ENCODE measurements at places on chromosomes 16 and 17. TPM values are rescaled to one million over a fixed set of nuclear protein-coding genes. Genes with fewer than 3 reads are reported as not detected.
A peak's percentile ranks its signal among the peaks of the same experiment; 100 is the strongest.

DNA sequence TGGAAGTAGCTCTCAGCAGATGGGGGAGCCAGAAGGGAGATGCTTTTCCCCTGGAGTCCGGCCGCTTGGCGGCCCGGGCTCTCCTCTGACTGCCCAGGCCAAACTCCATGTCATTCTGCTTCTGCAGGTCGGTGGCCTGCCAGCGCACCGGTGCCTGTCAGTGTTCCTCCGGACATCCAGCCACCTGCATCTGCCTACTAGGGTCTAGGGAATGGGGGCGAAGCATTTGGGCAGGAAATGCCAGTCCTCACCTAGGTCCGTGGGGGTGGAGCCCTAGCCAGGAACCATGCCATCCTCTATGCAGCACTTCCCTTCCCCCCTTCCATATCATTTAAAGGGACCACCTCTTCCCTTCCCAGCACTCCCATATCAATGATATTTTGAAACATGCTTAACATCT lies 34.2 kb downstream of the GJC1 start:
- H3K27me3 ChIP-seq: no peaks in the 10 kb centered on the region
- no peaks in the 10 kb centered on the region for H3K4me1 ChIP-seq
- no peaks in the 10 kb centered on the region for H3K36me3 ChIP-seq

- DNase-seq: no peak
- H3K4me1 ChIP-seq: no peaks in the 10 kb centered on the region
- no peaks in the 10 kb centered on the region for H3K27me3 ChIP-seq
- no peak overlapping the region for H3K4me3 ChIP-seq
- H3K27ac ChIP-seq: no peak overlapping the region
- H3K36me3 ChIP-seq: no peaks in the 10 kb centered on the region
Measured at GRCh38 chr16:87976665-87977064, 25.4 kb downstream of the BANP start.

DNA sequence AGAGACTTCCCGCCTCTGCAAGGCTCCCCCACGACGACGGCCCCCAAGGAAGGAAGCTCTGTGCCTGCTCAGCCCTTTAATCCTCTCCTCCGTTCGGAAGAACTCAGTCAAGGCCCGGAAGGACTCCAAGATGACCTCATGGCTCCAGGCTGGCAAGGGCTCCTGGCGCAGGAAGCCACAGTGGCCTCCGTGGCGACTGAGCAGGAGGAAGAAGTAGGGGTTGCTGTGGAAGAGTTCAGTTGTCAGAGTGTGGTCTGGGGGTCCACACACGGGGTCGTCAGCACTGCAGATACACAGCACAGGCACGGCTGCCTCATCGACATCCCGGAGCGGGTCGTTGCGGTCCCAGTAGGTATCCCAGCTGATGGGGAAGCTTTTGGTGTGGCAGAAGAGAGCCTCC lies 4.2 kb downstream of the ABHD15 start:
- H3K27ac ChIP-seq: no peak overlapping the region
- DNase-seq: no peak
- H3K27me3 ChIP-seq: no peaks in the 10 kb centered on the region

GRCh38 chr17:70344386-70345060 lies 175.2 kb downstream of the KCNJ2 start:
- no peaks in the 10 kb centered on the region for H3K36me3 ChIP-seq
- H3K27me3 ChIP-seq: no peaks in the 10 kb centered on the region
- peak overlapping the region; percentile 27 for H3K4me3 ChIP-seq
- no peak overlapping the region for H3K27ac ChIP-seq
- no peak for DNase-seq

- H3K4me1 ChIP-seq: no peaks in the 10 kb centered on the region
- no peak overlapping the region for H3K4me3 ChIP-seq
- H3K36me3 ChIP-seq: no peaks in the 10 kb centered on the region
- H3K27me3 ChIP-seq: peaks cover 4% of the 10 kb centered on the region
- no peak overlapping the region for H3K27ac ChIP-seq
Measured at GRCh38 chr16:9706217-9706836, 475.9 kb downstream of the GRIN2A start.

DNA sequence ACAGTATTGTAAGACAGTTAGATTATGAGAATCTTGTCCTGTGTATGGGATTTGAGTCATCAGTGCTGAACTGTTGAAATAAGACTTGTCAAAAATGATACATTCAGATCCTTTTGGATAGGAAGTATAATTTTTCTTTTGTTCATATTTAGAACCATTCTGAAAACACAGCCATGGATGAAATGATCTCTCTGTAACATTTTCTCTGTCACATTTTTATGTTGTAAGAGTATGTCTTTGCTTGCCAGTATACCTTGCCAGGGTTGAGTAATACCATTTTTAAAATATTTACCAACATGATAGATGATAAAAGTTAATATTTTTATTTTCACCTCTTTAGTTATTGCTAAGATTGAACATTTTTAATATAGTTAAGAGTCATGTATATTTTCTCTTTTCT lies 45.0 kb downstream of the NSRP1 start:
- DNase-seq: no peak
- H3K4me3 ChIP-seq: no peak overlapping the region
- no peaks in the 10 kb centered on the region for H3K36me3 ChIP-seq
- no peaks in the 10 kb centered on the region for H3K27me3 ChIP-seq
- H3K27ac ChIP-seq: no peak overlapping the region

DNA sequence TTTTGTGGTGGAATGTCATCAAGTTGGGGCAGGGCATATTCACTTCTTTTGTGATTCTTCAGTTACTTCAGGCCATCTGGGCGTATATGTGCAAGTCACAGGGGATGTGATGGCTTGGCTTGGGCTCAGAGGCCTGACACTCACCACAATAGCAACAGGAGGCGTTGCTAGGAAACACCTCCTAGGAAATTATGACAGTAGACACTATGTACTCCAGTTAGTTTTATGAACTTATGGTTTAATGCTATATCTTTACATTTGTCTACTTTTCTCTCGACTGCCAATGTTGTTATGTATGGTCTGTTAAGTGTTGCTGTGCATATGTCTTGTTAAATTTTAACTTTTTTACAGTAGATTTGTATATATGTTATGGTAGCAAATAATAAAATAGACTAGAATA lies 788.7 kb upstream of the GOT2 start:
- H3K27ac ChIP-seq: no peak overlapping the region
- H3K27me3 ChIP-seq: no peaks in the 10 kb centered on the region
- H3K36me3 ChIP-seq: no peaks in the 10 kb centered on the region
- no peak for DNase-seq

DNA sequence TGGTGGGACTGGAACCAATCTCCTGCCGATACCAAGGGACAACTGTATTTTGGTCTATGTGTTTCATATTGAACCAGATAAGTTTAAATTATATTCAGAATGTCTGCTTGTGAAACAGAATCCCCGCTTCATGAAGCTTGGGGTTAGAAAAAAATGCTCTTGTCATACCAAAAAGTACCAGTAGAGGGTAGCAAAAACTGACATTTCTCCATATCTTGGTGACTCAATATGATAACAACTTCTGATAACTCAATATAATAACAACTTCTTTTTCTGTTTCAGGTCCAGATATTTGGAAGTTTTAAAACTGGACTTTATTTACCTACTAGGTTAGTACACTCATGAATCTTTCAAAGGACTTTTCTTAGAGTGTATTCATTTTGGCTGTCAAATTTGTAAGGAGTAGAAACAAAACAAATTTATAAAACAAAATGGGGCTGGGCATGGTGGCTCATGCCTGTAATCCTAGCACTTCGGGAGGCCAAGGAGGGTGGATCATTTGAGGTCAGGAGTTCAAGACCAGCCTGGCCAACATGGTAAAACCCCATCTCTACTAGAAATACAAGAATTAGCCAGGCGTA lies 52.3 kb upstream of the ADCY7 start:
- no peak overlapping the region for H3K4me3 ChIP-seq
- no peak for DNase-seq
- H3K27me3 ChIP-seq: no peaks in the 10 kb centered on the region
- H3K36me3 ChIP-seq: no peaks in the 10 kb centered on the region

- no peaks in the 10 kb centered on the region for H3K36me3 ChIP-seq
- no peak overlapping the region for H3K4me3 ChIP-seq
- H3K4me1 ChIP-seq: no peaks in the 10 kb centered on the region
- no peak for DNase-seq
- no peaks in the 10 kb centered on the region for H3K27me3 ChIP-seq
Measured at GRCh38 chr16:62068747-62069146, 32.5 kb upstream of the CDH8 start.

DNA sequence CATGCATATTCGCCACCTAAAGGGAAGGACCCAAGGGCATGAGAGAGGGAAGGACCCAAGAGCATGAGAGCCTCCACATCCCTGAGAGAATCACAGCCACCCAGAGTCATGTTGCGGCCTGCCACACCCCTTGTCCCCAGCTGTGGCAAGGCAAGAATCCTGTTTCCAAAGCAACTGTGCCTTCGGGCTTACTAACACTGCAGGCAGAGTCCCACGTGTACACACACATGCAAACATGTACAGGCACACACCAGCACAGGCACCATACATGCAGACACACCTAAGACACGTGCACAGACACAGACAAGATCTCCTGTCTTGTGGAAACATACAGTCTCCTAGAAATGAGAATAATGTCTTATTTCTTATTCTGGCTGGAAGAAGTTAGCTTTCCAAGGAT lies 92.4 kb upstream of the CDYL2 start:
- H3K27me3 ChIP-seq: no peaks in the 10 kb centered on the region
- H3K4me3 ChIP-seq: no peak overlapping the region
- DNase-seq: no peak
- no peak overlapping the region for H3K27ac ChIP-seq

DNA sequence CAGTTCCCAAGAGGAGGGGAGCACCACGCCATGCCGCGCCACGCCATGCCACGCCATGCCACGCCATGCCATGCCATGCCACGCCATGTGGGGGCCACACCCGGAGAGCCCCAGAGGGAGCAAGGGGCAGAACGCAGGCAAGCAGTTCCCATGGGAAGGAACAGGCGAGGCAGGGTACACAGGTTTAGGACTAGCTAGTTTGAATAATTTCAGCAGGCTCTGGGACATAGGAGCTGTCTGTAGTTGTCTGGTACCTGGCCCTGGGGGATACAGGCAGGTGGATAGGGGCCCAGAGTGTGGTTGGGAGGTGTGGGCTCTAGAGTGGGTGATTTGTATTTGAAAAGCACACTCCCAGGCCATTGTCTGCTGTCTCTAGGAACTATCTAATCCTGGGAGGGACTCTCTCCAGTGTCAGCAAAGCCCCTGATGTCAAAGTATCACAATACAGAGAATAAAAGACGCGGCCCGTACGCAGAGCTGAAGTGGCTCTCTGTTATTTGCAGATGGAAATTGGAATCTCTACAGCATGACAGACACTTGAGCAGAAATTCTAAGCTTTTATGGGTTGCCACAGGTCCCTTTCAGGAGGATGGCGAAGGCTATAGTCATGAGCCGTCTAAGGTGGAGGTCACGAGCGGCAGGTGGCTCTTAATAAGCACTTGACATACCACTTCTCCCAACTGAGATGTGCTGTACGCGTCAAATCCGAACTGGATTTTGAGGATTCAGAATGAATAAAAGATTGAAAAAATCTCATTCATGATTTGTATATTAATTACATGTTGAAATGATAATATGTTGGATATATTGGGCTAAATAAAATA lies 220.8 kb upstream of the TNRC6C start:
- DNase-seq: no peak
- H3K4me1 ChIP-seq: peaks cover 30% of the 10 kb centered on the region
- H3K27me3 ChIP-seq: no peaks in the 10 kb centered on the region
- no peaks in the 10 kb centered on the region for H3K36me3 ChIP-seq

DNA sequence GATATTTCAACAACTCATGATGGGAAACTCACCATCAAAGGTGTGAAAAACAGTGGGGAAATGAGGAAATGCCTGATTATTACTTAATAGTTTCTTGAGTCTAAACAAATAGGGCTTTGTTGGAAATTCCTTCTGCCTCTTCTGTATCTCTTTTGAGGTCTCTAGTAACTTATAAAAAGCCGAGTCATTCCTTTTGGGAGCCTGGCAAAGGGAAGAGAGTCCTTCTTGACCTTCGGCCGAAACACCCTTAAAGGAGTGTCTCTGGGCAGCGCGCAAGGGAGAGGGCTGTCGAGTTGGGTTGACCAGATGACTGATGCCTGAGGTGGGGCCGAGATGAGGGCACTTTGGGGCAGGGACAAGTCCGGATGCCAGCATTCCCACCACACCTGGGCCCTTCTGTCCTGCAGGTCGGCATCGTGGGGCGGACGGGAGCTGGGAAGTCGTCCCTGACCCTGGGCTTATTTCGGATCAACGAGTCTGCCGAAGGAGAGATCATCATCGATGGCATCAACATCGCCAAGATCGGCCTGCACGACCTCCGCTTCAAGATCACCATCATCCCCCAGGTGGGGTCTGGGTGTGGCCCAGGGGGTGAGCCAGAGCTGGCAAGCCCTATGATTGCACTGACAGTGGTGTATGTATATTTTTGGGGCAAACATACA lies 89.2 kb downstream of the ABCC6 start:
- DNase-seq: no peak
- H3K36me3 ChIP-seq: peaks cover 3% of the 10 kb centered on the region
- H3K27me3 ChIP-seq: no peaks in the 10 kb centered on the region
- H3K4me3 ChIP-seq: no peak overlapping the region

GRCh38 chr17:17805575-17805974 lies 31.2 kb downstream of the SREBF1 start:
- H3K36me3 ChIP-seq: no peaks in the 10 kb centered on the region
- no peak overlapping the region for H3K4me3 ChIP-seq
- peaks cover 5% of the 10 kb centered on the region for H3K4me1 ChIP-seq
- H3K27me3 ChIP-seq: no peaks in the 10 kb centered on the region
- peak overlapping the region; percentile 17 for H3K27ac ChIP-seq

DNA sequence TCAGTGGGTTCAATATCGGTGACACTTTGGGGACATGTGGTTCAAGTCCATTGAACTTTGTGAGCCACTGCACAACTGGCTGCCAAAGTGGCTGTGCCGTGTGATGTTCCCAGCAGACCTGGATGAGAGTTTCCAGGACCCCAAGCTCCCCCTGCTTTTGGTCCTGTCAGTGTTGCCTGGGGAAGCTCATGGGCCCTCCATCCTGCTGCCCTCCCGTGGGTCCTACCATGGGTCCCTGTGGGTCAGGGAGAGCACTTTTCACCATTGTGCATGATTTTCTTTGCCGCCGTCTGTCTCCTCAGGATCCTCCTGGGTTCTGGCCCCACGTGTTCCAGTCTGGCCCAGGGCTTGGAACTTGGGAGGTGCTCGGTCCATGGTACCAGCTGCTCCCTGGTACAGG lies 38.1 kb downstream of the LGALS9 start:
- no peaks in the 10 kb centered on the region for H3K36me3 ChIP-seq
- H3K4me3 ChIP-seq: no peak overlapping the region
- H3K27me3 ChIP-seq: no peaks in the 10 kb centered on the region
- no peak overlapping the region for H3K27ac ChIP-seq
- no peak for DNase-seq

C16orf92 gene
- not detected for total RNA-seq

SHCBP1 gene
- 0.96 TPM for total RNA-seq

MPRIP gene
- total RNA-seq: 124 TPM

LRRC46 gene
- 0.59 TPM for total RNA-seq

ADAD2 gene
- 0.96 TPM for total RNA-seq

SLC16A3 gene
- 22.6 TPM for total RNA-seq

SHBG gene
- total RNA-seq: not detected

MT3 gene
- not detected for total RNA-seq

TBC1D28 gene
- total RNA-seq: not detected

TBX4 gene
- not detected for total RNA-seq

Measured in breast epithelium (tissue), 4 donors.